ENCODE measurements at places on chromosomes 12 and 14.

DNA sequence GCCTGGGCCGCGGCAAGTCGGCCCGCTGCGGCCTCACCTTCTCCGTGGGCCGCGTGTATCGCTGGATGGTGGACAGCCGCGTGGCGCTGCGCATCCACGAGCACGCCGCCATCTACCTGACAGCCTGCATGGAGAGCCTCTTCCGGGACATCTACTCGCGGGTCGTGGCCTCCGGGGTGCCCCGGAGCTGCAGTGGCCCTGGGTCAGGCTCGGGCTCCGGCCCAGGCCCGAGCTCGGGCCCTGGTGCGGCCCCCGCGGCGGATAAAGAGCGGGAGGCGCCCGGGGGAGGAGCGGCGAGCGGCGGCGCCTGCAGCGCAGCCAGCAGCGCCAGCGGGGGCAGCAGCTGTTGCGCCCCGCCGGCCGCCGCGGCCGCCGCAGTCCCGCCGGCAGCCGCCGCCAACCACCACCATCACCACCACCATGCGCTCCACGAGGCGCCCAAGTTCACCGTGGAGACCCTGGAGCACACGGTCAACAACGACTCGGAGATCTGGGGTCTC lies 226.2 kb upstream of the CRY1 start:
- peak; percentile 24 for DNase-seq

- DNase-seq = no peak
Observed at GRCh38 chr12:94143951-94144350, 4.4 kb upstream of the PLXNC1 start.

DNA sequence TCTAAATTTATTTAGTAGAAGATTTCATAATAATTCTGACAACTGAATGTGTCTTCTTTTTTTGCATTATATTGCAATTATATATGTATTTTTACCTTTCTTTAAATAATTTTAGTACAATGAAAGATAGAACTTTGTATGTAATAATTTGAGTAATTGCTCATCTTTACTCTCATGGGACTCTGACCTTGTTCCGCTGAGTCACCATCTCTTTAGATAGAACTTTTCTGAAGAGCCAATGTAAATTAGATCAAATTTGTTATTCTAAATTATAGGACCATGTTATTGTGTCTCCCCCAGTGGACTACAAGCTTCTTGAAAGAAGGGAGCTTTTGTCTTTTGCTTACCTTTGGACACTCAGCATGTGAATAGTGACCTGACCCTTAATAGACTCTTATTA lies 96.1 kb downstream of the TRHDE start:
- no peak for DNase-seq

GRCh38 chr12:49541911-49542505 lies 3.2 kb downstream of the KCNH3 start:
- no peak for DNase-seq

DNA sequence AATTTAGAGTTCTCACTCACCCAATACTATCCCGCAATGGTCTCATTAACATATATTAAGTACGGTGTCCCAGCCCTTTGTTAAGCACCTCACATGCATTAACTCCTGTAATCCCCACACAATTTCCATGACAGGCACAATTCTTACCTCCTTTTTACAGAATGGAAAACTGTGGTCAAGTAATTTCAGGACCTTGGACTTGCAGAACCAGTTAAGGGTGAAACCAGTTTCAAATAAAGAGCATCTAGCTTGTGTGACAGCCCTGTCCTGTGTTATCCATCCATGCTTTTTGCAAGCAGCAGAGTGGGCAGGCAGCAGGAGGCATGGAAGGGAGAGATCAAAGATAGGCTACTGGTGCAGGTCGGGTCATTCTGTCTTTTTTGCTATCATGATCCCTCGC lies 470.8 kb downstream of the NELL2 start:
- no peak for DNase-seq

DNA sequence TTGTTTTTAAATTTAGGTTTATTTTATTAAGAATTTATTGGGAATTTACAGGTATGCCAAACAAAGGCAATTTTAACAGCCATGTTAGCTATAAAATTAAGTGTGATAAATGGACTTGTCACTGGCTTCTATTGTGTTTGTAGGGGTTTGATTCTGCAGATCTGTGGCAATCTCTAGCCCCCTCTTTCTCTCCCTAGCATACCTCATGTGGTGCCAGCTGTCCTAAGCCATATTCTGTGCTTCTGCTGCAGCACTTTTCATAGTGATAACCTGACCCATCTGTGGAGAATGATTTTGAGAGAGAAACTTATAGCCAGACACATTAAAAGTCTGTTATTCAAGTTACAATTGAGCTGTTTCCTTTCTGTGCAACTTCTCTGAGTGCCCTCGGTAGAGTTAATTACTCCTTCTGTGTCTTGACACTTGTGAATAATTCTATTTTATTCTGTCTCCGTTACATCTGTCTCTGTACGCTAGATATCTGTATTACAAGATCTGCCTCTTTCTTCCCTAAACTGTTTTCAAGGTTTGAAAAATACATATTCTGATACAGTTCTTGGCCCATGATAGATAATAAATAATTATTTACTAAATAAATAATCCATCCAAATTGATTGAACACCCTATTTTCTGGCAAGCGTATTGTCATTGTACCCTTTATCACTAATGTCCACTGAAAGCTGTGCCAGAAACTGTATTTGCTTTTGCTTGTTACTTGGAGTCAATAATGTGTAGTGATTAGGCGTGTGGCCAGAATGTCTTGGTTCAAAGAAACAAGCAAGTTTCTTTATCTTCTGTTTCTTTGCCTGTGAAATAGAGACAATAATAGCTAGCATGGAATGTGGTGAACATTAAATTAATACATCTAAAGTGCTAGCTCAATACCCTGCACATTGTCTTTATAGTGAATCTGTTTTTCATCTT lies 40.0 kb downstream of the FRS2 start:
- no peak for DNase-seq

DNA sequence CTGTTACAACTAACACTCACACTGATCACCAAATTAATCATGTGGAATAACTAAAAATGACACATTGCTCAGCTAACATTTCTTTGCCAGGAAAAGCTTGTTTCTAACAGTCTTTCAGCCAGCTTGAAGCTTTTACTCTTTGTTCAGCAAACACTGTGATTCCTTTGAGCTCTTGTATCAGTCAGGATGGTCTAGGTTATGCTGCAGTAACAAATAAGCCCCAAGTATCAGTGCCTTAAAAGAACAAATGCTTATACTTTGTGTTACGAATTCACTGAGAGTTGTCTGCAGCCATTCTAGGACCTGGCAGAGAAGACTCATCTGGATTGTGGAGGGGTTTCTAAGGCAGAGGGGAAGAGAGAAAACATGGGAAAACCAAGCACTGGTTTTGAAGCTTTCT lies 47.6 kb upstream of the PIWIL1 start:
- no peak for DNase-seq

- no peak for DNase-seq
Observed at GRCh38 chr14:38900887-38901286, 202.1 kb downstream of the SEC23A start.

- DNase-seq = no peak
Observed at GRCh38 chr12:25894759-25895158, 63.7 kb upstream of the RASSF8 start.

- no peak for DNase-seq
Observed at GRCh38 chr14:59583755-59584154, 7.1 kb upstream of the CCDC175 start.

GRCh38 chr12:39272871-39273655 lies 169.9 kb downstream of the KIF21A start:
- peak; percentile 19 for DNase-seq

GRCh38 chr14:102210421-102211042 lies 70.8 kb downstream of the WDR20 start:
- DNase-seq = no peak

GRCh38 chr12:14982562-14982961 lies 9.7 kb downstream of the PDE6H start:
- no peak for DNase-seq

DNA sequence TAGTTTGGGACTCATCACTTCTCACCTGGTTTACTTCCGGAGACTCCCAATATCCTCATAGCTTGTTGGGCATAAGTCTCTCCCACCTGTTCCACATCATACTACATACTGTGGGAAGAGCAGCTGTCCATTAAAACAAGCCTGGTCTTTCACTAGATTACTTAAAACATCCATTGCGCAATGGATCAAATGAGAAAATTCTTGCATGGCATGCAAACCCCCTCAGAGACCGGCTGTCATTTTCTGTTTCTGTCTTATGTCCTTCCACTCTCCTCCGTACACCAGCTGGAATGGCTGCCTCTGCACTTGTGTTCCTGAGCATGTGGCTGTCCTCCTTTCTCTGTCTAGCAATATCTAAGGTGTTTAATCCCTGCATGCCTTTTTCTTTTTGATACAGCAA lies 265.6 kb downstream of the TMEM117 start:
- no peak for DNase-seq

DNA sequence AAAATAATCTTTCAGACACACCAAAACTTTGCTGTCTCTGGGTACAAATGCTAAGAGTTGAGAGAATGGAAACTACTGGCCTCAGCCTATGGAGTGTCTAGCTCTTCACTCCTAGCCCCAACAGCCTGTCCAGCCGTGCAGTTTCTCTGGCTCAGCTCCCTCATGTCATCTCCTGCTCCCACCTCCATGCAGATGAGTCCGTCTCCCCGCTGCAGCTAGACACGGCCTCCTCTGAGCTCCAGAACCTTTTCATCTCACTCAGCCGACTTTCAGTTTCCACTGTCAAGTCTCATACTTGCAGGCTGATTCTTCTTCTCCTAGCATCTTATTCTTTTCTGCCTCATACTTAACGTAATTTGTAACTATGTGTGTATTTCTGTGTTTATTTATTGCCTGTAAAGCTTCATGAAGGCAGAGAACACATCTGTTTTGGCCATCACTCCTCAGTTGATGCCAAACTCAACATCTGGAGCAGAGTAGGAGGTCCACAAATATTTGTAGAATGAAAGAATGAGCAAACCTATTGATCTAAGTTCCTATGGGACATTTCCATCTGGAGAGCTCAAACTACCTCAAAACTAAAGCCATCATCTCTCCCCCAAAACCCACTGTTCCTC lies 139.8 kb upstream of the PWP1 start:
- no peak for DNase-seq

GRCh38 chr12:131856366-131857097 lies 28.3 kb downstream of the MMP17 start:
- DNase-seq = no peak

DNA sequence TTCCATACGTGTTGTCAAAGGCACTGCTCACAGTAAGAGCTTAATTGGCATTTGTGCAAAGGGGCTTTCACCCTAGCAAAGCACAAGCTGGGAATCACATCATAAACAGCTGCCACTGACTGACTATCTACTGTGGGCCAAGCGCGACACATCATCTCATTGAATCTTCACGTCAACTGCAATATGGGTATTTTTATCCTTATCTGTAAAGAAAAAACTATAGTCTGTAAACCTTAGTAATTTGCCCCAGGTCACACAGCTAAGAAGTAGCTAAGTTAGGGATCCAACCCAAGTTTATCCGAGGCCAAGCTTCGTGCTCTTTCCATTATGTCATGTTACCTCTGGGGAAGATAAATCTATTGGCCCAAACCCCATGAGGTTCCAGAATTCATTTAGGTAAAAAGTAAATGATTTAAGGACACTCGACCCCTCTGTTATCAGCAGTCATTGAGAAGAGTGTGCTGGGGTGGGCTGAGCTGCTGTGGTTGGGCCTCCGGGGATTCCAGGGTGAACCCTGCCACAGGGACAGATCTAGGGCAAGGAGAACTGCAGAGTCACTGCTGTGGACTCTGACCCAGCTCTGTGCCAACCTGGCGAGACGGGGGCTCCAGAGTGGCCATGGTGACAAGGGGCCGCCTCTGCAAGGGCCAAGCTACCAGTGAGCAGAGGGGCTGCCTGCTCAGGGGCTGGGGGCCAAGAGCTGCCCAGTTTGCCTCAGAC lies 27.6 kb downstream of the NCKAP5L start:
- DNase-seq = no peak

- no peak for DNase-seq
Observed at GRCh38 chr12:94141892-94142291, 6.5 kb upstream of the PLXNC1 start.

- no peak for DNase-seq
Observed at GRCh38 chr14:76595266-76595665, 166.0 kb upstream of the VASH1 start.

DNA sequence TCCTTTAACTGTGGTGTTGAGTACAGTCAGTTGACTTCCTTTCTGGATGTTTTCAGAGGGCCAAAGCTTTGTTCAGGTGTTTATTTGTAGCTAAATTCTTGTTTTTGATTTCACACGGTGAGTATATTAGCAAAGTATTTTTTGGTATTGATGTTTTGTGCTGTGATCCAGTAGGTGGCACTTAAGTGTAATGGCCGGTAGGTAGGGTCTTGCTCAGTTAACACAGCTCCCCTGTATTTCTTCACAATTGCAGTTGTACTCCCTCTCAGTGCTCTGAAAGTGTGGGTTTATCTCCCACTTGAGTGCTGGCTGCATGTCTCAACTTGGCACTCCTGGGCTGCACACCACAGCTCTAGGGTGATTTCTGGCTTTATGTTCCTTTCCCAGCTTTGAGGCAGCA lies 339.5 kb downstream of the AEBP2 start:
- no peak for DNase-seq

- DNase-seq = peak; percentile 78
Observed at GRCh38 chr14:73728717-73729330, 14.6 kb upstream of the PNMA1 start.

DNA sequence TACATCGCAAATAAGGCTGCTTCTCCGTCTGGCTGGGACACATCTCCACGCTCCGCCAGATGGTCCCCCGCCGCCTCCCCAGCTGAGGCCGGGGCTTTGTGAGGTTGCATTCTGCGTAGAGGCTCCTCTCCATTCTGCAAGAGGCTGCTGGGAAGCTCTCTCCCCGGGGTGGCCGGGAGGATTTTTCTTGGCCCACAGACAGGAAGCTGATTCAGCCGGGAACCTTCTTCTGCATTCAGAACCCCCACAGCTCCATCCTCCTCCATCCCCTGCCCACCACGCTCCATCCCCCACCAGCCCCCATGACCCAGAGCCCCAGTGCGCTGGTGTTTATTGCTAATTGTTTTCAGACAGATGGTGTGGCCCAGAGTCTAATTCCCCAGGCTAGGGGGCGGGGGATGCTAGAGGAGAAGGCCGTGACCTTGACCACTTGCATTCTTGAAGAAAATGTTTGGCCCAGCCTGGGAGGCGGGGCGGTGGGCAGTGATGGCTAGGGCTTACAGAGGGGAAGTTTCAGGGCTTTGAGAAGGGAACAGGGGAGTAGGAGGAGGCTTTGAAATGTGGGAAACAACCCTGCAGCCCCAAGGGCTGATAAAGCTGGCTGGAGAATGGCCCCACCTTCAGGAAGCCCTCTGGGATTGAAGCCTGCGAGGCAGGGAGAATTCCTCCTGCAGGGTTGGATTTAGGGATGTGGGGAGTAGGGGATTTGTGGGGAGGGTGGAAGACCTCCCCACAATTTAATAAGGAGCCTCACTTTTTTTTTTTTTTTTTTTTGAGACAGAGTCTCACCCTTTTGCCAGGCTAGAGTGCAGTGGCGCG lies 88.5 kb upstream of the NCOR2 start:
- no peak for DNase-seq

- no peak for DNase-seq
Observed at GRCh38 chr12:83808591-83808990, 1104.0 kb downstream of the SLC6A15 start.

DNA sequence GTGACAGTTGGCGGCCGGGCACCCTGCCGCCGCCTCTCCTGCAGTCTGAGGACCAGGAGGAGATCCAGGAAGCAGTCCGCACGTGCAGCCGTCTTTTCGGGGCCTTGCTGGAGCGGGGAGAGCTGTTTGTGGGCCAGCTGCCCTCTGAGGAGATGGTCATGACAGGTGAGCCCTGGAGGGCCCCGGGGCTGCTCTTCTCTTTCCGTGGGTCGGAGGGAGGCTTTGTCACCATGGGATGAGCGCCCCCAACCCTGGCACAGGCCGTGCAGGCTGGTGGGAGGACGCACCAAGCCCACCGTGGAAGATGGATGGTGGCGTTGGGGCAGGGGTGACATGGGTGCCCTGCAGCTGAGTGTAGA lies 532 bp downstream of the NOC4L start:
- DNase-seq = no peak
